GM23338 (cell line): ENCODE measurements at places on chromosomes 6 and 20.

DNA sequence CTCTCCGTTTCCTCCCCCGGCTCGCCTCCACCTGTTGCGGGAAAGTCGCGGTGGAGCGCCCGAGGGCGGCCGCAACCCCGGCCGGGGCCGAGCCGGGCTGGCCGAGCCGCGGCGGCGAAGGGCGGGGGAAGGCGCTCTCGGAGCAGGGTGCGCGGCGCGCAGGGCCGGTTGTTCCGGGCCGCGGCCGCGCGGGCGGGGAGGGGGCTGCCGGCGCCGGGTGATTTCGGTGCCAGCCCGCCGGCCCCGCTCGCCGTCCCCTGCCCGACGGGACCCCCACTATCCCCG lies 235 bp downstream of the MAP7 start:
- H3K27ac ChIP-seq = no peak overlapping the region
- H3K4me3 ChIP-seq = peak overlapping the region; percentile 93
- DNase-seq = no peak
- H3K36me3 ChIP-seq = no peaks in the 10 kb centered on the region
- H3K4me1 ChIP-seq = peaks cover 38% of the 10 kb centered on the region

DNA sequence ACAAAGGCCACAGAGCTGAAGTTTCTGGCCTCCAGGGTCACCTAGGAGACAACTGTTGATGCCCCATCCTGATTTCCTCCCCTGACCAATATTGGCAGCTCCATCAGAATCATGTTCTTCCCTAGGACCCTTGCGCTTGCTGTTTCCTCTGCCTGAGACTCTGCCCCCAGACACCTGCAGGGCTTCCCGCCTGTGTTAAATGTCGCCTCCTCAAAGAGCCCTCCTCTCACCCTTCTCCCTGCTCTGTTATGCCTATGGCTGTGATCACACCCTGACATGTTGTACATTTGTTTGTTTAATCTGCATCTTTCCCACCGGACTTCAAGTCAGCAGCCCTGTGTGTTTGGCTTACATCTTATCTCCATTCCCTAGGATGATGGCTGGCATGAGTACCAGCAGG lies 30.1 kb downstream of the DLGAP4 start:
- no peak overlapping the region for H3K27ac ChIP-seq
- H3K4me3 ChIP-seq = no peak overlapping the region
- H3K4me1 ChIP-seq = peaks cover 20% of the 10 kb centered on the region
- no peak for DNase-seq

DNA sequence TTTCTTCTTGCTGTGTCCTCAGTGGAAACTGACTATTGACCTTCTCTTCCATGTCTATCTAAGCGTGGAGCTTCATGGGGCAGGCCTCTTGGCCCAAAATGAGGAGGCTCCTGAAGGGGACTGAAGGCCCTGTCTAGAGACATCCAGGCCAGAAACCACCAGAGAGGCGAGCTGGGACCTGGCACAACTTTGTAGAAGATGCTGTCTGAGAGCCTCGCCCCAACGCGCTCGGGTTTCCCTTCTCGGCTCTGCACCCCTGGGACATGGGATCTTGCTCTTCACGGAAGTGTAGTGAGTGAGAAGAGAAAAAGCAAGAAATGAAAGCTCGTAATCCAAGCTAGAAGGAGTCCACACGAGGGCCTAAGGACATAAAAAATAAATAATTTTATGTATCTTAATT lies 96.8 kb downstream of the GMPR start:
- no peaks in the 10 kb centered on the region; the same call in 1 of the 2 replicates for H3K4me1 ChIP-seq
- no peaks in the 10 kb centered on the region for H3K27me3 ChIP-seq
- no peak for DNase-seq
- H3K27ac ChIP-seq = no peak overlapping the region
- no peaks in the 10 kb centered on the region for H3K36me3 ChIP-seq
- no peak overlapping the region for H3K4me3 ChIP-seq

DNA sequence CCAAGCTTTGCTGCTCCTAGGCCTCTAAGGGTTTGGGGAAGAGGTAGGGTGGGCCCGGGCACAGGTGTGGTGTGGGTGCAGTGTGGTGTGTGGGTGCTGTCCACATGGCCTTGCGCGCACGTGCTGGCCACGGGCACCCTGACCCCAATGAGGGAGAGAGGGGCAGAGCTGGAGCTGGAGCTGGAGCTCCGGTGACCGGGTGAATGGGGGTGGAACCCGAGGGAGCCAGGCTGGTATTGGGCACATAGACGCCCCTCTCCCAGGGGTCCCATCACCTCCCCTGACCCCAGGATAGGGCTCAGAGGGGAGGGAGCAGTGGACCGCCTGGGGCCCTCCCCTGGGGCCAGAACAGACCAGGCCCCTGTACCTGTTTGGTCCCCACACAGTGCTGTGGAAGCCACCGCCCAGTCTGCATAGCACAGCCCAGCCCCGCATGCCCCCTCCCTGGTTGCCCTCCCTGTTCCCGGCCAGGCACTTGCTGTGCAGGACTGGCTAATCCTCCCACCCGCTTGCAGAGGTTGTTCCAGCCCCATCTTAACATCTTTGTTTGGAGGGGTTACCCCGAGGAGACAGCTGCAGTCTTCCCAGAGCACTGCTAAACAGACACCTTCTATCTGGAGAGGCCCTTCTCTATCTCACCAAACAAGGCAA lies 984 bp downstream of the ADAM33 start:
- H3K36me3 ChIP-seq = no peaks in the 10 kb centered on the region
- no peak for DNase-seq
- peaks cover 20% of the 10 kb centered on the region for H3K4me1 ChIP-seq
- H3K27me3 ChIP-seq = peaks cover 33% of the 10 kb centered on the region

DNA sequence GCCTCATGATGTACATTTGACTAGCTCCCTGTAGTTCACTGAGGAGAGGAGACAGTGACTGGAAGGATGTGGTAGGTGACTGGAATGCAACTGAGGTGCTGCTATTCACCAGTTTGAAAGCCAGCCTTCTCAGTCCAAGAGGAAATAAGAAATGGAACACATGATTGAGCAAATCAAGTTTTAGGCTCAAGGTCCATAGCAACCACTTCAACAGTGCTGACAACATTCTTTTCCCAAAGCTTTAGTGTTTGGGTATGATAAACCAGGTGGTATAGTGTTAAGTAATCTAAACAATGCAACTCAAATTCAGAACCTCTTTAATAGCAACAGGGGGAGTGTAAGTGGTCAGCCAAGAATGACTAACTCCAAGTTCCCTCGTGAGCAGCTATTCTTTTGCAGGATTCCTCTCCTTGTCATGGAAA lies 9.2 kb downstream of the ZHX3 start:
- no peaks in the 10 kb centered on the region for H3K36me3 ChIP-seq
- H3K27me3 ChIP-seq = no peaks in the 10 kb centered on the region
- DNase-seq = peak; percentile 27
- no peak overlapping the region for H3K27ac ChIP-seq
- no peak overlapping the region for H3K4me3 ChIP-seq

GRCh38 chr6:134730013-134730412 lies 219.9 kb downstream of the ALDH8A1 start:
- H3K27me3 ChIP-seq = no peaks in the 10 kb centered on the region
- H3K4me3 ChIP-seq = no peak overlapping the region
- DNase-seq = peak; percentile 61
- no peak overlapping the region for H3K27ac ChIP-seq
- no peaks in the 10 kb centered on the region for H3K36me3 ChIP-seq
- peaks cover 9% of the 10 kb centered on the region; the same call in 1 of the 2 replicates for H3K4me1 ChIP-seq

DNA sequence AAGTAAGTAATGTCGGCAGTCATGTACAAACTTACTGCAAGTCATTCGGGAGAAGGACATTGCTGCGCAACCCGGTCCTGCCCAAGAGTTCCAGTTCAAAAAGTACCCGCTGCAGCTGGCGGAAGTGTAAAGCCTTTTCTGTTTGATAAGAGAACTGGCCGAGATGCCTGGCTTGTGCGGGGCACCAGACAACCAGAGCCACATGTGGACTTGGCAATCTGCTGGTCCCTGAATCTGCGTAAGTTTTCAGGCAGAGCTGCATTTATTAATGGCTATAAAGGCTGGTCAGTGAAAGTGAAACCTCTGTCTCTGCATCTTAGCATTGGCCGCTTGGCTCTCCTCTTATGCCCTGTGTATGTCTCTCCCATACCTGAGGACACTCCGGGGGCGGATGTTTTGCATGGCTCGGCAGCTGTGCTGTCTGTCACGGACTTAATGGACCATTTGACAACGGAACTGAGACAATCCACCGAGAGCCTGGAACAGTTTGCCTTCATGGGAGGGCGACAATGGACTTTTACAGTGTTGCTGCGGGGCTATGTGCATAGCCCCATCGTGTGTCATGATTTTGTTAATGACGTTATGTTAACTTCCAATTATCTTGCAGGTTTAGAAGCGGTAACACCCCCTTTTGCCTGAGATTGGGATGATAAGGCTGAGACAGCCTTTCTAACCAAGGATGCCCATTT lies 19.8 kb upstream of the RGS17 start:
- 0 out of 2 replicates have a peak, but pooled peaks cover 3% of the 10 kb centered on the region for H3K4me1 ChIP-seq
- H3K27ac ChIP-seq = no peak overlapping the region
- no peaks in the 10 kb centered on the region for H3K36me3 ChIP-seq
- H3K4me3 ChIP-seq = no peak overlapping the region
- no peaks in the 10 kb centered on the region for H3K27me3 ChIP-seq
- DNase-seq = no peak

GRCh38 chr6:48777411-48777810 lies 666.4 kb upstream of the PTCHD4 start:
- H3K4me1 ChIP-seq = no peaks in the 10 kb centered on the region
- no peak overlapping the region for H3K4me3 ChIP-seq
- H3K27me3 ChIP-seq = no peaks in the 10 kb centered on the region
- no peak for DNase-seq

DNA sequence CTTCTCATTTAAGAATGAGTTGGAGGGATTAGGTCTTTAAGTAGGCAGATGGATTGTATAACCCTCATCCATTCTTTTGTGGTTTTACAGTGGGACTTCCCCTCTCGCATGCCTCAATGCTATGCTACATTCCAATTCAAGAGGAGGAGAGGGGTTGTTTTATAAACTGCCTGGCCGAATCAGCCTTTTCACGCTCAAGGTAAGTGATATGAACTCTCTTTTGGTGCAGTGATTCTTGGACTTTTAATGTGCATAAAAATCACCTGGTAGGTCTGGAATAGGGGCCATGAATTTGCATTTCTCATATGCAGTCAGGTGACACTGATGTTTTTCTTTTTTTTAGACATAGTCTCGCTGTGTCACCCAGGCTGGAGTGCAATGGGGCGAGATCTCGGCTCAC lies 10.8 kb downstream of the ASXL1 start:
- H3K4me3 ChIP-seq = no peak overlapping the region
- H3K4me1 ChIP-seq = no peaks in the 10 kb centered on the region
- no peaks in the 10 kb centered on the region for H3K36me3 ChIP-seq
- H3K27me3 ChIP-seq = peaks cover 15% of the 10 kb centered on the region; the same call in 1 of the 2 replicates

DNA sequence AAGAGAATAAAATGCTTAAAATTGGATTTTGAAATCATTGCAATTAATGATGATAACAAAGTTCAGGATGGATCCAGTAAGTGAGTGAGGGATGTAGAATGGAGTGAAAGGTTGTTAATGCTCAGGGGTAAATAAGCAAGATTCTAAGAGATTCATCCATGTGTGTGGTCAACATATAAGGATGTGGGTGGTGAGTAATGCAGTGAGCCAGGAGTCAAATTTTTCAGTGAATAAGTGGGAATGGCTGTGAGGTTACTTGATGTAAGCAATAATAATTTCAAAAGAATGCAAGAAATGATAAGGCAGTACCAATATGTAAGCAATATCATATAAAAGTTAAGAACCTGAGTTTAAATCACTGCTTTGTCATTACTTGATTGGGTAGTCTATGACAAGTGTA lies 207.5 kb upstream of the ADGRB3 start:
- H3K4me1 ChIP-seq = no peaks in the 10 kb centered on the region
- no peak overlapping the region for H3K4me3 ChIP-seq
- no peaks in the 10 kb centered on the region for H3K36me3 ChIP-seq
- no peak overlapping the region for H3K27ac ChIP-seq
- H3K27me3 ChIP-seq = no peaks in the 10 kb centered on the region

- H3K27ac ChIP-seq = no peak overlapping the region
- no peaks in the 10 kb centered on the region for H3K27me3 ChIP-seq
- no peak for DNase-seq
- H3K4me1 ChIP-seq = peaks cover 6% of the 10 kb centered on the region; the same call in 1 of the 2 replicates
- H3K36me3 ChIP-seq = no peaks in the 10 kb centered on the region
Measured at GRCh38 chr6:37960139-37960935, 140.8 kb downstream of the ZFAND3 start.

- no peak for DNase-seq
- no peaks in the 10 kb centered on the region for H3K27me3 ChIP-seq
- H3K27ac ChIP-seq = no peak overlapping the region
- no peak overlapping the region for H3K4me3 ChIP-seq
Measured at GRCh38 chr20:20896606-20897005, 184.2 kb upstream of the RALGAPA2 start.

GRCh38 chr6:109008537-109009235 lies 86.0 kb downstream of the SESN1 start:
- H3K36me3 ChIP-seq = no peaks in the 10 kb centered on the region
- no peaks in the 10 kb centered on the region for H3K27me3 ChIP-seq
- H3K4me1 ChIP-seq = peaks cover 22% of the 10 kb centered on the region
- peak overlapping the region; percentile 34; the same call in 1 of the 2 replicates for H3K27ac ChIP-seq
- peak; percentile 49 for DNase-seq

- peak; percentile 28 for DNase-seq
- no peak overlapping the region for H3K4me3 ChIP-seq
- H3K4me1 ChIP-seq = no peaks in the 10 kb centered on the region
- no peaks in the 10 kb centered on the region for H3K36me3 ChIP-seq
Measured at GRCh38 chr6:138036111-138036510, 71.1 kb downstream of the PERP start.

DNA sequence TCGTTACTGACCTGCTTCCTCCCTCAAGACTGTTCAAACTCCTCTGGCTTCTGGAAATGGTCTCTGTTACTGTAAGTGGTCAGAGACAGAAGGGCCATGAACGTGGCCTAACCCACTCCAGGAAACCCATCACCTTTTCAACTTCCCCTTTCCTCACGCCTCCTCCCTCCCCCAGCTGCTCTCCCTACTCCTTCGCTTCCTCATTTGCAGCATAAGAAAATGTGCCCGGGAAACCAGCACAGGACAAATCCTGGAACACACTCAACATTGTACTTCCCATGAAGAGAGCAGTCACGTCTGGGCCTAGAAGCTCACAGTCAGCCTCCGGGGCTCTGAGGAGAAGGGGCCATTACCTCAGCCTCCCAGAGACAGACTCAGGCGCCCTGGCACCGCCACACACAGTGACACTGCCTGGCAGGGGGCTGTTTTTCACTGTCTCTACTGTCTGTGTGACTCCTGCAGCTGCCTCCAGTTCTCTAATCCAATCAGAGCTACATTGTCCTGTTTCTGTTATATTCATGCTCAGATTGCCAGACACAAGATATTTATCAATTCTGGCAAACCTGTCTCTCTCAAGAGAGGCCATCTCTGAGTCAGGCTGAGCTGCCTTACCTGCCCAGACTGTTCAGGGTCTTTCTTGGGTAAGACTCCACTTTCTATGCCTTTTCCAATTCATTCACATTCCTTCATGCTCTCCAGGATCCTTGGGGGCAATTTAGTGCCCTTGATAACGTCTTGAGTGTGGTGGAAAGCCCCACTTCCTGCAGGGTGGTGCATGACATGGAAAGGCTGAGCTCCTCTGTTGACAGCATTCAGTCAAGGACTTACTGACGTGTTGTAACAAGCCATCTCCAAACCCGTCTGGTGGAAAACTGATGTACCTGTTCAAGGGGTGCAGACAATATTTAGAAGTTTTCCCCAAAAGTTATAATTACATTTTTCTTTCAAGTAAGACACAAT lies 242.2 kb downstream of the HIVEP2 start:
- no peaks in the 10 kb centered on the region; the same call in 1 of the 2 replicates for H3K36me3 ChIP-seq
- H3K4me1 ChIP-seq = peaks cover 13% of the 10 kb centered on the region
- no peaks in the 10 kb centered on the region for H3K27me3 ChIP-seq
